ENCODE measurements at places on chromosomes 3 and 15.

DNA sequence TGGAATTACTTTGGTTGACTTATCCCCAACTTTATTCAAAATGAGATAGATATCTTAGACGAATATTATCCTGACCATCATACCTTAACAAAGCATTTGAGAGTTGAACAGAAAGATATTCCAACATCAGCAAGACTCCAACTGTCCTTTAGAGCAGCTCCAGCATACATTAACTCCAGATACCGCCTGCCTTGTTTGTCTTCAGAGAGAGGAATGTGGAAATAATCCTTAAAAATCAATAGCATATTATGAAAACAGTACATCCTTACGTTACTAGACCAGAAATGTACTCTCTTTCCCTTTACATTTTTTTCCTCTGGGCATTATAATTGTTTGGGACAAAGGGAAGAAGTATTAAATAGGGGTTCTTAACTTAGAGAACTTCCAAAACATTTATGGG lies 1.7 kb downstream of the ANKUB1 start:
- no peak for DNase-seq

DNA sequence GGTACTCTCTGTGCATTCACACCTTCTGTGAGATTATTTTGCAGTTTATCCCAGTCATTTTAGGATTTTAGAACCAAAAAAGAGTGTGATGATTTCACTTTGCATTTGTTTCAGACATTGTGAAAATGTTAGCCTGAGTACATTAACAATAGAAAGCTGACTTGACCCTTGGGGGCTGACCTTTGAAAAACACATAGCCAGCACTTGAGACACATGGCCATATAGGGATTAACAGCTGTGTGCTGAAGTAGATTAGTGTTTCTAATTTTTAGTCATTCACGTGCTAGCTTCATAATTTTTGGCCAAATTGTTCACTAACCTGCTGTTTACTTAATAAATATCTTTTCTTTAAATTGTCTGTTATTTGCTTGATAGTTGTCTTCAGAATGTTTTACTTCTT lies 3.5 kb downstream of the FEM1B start:
- no peak for DNase-seq

DNA sequence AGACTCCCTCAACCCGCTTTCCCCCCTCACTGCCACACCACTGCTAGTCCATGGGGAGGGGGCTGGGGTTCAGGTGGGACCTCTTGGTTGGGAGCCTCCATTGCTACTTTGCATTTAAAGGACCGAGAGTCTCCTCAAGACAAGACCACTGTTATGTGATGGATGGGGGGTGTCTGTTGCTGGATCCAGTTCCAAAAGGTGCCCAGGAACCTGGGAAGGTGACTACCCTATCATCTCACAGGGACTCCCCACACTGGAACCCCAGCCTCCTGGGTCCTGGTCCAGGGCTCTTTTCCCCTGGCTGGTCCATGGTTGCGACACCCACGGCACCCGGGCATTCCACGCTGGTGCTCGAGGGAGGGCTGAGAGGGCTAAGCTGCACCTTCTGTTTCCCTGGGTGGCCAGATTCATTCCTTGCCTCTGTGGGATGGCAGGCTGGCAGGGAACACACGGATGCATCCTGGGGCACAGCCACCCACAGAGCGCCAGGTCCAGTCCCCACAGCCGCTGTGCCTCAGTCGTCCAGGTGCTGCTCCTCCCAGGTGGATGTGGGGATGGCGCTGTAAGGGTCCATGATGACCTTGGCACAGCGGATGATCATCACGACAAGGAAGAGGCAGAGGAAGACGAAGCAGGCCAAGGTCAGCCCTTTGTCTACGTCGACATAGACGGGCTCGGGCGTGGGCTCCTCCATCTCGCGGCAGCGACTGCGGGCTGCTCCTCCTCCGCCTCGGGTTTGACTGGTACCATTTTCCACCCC lies 48.6 kb downstream of the FAH start:
- no peak for DNase-seq

GRCh38 chr3:54600441-54601204 lies 327.2 kb downstream of the LRTM1 start:
- no peak for DNase-seq

DNA sequence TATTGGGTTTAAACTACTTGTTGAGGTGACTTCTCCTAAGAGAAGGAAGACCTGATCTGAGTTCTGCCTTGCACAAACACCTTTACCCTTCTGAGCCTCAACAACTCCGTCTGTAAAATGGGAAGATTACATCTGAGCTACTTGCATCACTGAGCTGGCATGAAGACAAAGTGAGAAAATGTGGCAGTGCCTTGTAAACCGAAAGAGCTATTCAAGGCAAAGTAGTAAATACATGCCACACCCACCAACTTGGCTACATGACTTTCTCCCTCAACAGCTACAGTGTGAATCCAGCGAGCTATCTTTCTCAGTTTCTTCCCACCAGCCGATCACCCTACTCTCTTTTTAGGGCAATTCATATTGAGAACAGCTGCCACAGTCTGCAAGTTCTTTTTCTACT lies 148.3 kb downstream of the FOXB1 start:
- DNase-seq: no peak

Data from SK-N-MC (cell line).